ENCODE measurements at places on chromosomes 11 and 22. TPM values are rescaled to one million over a fixed set of nuclear protein-coding genes. Genes with fewer than 3 reads are reported as not detected.
A peak's percentile ranks its signal among the peaks of the same experiment; 100 is the strongest.

MIAT gene
- total RNA-seq: 3.0 TPM

GRCh38 chr11:64445651-64446050, 86.7 kb downstream of the RPS6KA4 start:
- DNase-seq: no peak

GRCh38 chr11:41612415-41612814, 153.0 kb upstream of the LRRC4C start:
- DNase-seq: no peak

DNA sequence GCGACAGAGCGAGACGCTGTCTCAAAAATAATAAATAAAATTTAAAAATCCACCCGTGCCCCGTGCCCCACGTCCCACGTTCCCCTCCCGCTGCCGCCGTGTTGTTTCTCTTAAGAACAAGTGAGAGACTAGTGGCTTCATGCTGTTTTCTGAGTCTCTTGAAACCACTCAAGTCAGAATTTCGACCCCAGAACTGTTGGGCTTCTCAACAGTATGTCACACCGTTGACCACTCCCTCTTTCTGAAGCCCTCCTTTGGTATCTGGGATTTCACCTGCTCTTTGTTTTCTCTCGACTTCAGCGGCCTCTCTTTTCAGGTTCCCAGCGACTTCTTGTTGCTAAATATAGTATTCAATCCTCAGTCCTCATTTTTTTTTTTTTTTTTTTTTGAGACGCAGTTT, 974 bp downstream of the PPIL2 start:
- DNase-seq: no peak

PLAAT3 gene
- 101 TPM for total RNA-seq

TPBGL gene
- total RNA-seq: not detected

DNA sequence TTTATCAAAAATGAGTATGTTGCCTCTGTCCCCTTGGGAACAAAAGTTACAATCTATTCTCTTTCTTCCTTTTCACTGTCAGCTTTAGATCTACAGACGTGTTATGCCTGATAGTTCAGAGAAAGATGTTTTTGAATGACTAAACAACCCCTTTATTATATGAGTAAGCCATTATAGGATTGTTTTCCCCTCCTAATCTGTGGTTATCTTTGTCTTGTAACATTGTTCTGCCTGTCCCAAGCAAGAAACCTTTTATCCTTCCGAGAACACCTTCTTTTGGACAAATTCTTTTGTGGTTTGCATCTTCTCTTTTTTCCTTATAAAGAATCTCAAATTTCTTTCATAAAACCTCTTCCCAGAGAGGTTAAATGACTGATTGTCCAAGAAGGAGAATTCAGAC, 208.4 kb downstream of the DDX10 start:
- no peak for DNase-seq

DNA sequence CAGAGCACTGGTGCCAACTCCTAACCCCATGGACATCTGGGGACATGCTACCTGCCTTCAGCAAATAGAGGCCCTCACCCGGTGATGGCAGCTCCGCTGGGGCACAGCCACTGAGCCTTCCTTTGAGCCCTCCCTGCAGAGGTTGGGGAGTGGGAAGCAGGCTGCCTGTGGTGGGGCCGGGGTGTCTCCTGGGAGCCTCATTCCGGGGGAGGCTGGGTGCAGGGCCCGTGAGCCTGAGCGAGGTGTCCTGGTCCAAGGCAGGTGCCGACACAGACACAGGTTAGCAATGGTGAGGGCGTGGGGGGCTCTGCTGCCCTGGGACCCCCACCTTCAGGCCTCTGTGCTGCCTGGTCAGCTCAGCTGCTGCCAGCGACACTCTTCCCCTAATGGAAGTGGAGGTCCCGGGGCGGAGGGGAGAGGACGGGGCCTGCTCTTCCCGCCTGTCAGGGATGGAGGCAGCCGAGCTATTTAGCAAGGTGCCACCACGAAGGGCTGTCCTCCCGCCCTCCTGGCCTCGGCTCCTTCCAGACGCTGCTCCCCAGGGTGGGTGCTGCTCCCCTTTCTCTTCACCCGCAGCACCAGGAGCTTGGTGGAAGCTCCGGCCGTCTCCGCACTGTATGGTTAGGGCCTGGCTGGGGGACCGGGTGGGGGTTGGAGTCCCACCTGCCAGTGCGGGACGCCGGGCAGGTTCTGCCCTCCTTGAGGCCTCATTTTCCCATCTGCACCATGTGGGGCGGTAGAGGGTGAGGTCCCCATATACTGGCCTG, 11.2 kb downstream of the TSPAN4 start:
- no peak for DNase-seq

DNA sequence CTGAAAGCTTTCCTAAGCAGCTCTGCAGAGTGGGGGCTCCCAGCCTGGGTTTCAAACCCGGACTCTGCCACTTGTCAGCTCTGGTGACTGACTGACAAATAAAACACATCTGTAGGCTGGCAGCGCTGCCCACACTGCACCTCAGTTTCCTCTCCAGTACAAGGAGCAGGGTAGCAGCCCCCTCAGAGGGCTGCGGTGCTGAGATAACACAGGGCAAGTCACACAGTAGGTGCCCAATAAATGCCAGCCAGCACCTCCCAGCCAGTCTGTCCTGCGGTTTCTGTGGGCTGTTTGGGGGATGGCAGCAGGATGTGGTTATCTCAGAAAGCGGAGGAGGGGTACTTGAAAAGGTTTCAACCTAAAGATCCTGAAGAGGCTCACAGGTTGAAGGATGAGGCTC, 1.5 kb downstream of the SYT12 start:
- no peak for DNase-seq

GRCh38 chr11:44275961-44276550, 33.9 kb downstream of the ALX4 start:
- no peak for DNase-seq

GRCh38 chr22:50739279-50739691, 1.3 kb downstream of the ACR start:
- DNase-seq: no peak

MMP12 gene
- not detected for total RNA-seq

TRIM49 gene
- total RNA-seq: not detected

GRCh38 chr11:15112131-15112541, 2.6 kb upstream of the INSC start:
- no peak for DNase-seq

DNA sequence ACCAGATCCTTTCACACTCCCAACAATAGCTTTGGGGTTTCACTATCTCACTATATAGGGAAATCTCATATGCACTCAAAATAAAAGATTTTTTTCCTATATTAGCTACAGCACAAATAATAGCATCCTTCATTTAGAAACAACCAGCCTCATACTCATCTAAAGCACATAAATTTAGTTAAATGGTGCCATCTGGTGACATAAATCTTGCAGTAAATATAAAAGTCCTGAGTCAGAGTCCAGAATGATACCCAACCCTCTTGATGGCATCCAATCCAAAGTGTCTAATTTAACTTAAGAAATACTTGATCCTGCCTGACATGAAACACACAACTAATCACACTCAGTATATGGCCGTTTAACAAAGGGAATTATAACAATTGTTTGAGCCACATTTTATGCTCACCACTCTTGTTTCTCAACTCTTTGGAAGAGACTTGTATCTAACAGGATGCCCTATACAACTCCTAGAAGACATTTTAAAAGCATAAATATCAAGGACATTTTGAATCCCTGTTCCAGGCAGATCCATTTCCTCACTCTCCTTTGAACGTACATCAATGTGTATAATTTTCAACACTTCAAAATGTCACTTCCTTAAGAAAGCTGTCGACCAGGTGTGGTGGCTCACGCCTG, 36.2 kb downstream of the DLG2 start:
- DNase-seq: no peak

TRIM49D1 gene
- total RNA-seq: not detected

- no peak for DNase-seq
Observed at GRCh38 chr11:2684581-2684980, 15.2 kb downstream of the KCNQ1OT1 start.

DNA sequence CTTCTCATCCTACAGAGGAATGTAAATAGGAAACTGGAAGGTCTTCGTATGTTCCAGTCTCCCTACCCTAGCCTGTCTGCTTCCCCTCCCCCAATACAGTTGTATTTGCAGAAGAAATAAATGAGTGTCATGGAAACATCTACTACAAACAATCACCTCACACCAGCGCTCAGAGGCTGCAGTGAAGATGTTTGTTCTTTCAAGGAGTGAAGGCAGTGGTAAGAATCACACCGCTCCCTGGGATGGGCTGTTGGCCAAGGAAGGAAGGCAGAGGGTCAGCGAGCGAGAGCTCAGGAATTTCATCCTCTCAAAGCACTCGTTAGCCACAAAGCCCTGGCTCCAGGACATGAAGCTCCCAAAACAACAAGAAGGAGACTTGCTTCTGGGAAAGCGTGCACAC, 1.1 kb upstream of the IGSF9B start:
- no peak for DNase-seq

GGT5 gene
- 35.9 TPM for total RNA-seq

SLC22A8 gene
- not detected for total RNA-seq

NECTIN1 gene
- 7.3 TPM for total RNA-seq

SHISAL1 gene
- total RNA-seq: 0.20 TPM

DNA sequence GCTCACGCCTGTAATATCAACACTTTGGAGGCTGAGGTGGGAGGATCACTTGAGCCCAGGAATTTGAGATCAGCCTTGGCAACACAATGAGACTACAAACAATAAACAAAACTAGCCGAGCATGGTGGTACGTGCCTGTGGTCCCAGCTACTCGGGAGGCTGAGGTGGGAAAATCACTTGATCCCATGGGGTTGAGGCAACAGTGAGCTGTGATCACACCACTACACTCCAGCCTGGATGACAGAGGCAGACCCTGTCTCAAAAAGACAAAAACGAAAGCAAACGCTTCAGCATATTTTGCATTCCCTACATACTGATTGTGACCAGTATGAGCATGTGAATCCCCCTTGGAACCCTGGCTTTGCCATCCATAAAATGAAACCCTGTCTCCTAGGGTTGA, 33.9 kb upstream of the MN1 start:
- no peak for DNase-seq

DGAT2 gene
- 9.6 TPM for total RNA-seq

- DNase-seq: no peak
Observed at GRCh38 chr22:28899199-28899853, 16.0 kb downstream of the ZNRF3 start.

DNA sequence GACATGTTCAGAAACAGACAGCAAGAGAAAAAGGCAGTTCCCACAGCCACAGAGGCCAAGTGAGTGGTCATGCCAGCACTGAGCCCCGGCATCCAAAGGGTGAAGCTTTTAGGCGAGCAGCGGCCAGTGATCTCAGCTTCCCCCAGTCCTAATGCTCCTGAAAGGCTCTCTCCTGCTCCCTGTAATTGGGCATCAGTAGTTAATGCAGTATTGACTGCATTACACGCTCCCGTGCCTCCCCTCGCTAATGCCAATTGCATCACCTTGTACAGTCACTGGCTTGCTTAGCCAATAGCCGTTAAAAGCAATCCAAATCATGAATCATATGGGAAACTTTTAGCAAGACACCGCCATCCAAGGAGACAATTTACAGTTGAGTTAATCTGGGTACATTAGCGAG, 4.9 kb downstream of the LMO1 start:
- DNase-seq: no peak

DNA sequence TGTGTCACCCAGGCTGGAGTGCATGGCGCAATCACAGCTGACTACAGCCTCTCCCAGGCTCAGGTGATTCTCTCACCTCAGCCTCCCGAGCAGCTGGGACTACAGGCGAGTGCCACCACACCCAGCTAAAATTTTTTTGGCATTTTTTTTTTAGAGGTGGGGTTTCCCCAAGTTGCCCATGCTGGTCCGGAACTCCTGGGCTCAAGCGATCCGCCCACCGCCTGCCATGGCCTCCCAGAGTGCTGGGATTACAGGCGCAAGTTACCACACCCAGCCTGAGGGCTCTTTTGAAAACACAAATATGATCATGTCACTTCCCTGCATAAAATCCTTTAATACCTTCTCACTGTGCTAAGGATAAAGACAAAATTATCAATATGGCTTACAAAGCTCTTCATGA, 88.1 kb downstream of the MAML2 start:
- DNase-seq: peak; percentile 34

RFPL3 gene
- not detected for total RNA-seq

PRG2 gene
- 2.6 TPM for total RNA-seq

GRCh38 chr11:19730373-19730772, 17.7 kb downstream of the NAV2 start:
- no peak for DNase-seq

GRCh38 chr11:95277868-95278267, 46.9 kb upstream of the SESN3 start:
- no peak for DNase-seq

GRCh38 chr11:73614591-73614990, 16.7 kb upstream of the FAM168A start:
- DNase-seq: no peak

Measured in upper lobe of left lung (tissue), 6 donors.